Uterine smooth muscle cell (primary cell): ENCODE measurements at places on chromosomes 2 and 18. TPM values are rescaled to one million over a fixed set of nuclear protein-coding genes. Genes with fewer than 3 reads are reported as not detected.

AQP12B gene
- total RNA-seq = not detected in 2 replicates

ARHGAP25 gene
- total RNA-seq = 1.1 and 3.7 TPM in 2 replicates

PMAIP1 gene
- 67.4 and 71.5 TPM in 2 replicates for total RNA-seq

ADCYAP1 gene
- not detected in 2 replicates for total RNA-seq

TLK1 gene
- 19.1 and 27.0 TPM in 2 replicates for total RNA-seq

GKN1 gene
- total RNA-seq = not detected in 2 replicates

UGT1A8 gene
- 0.12 TPM in 1 of 2 replicates, not detected in the other for total RNA-seq

FAHD2B gene
- total RNA-seq = 11.6 and 14.1 TPM in 2 replicates

HOXD13 gene
- total RNA-seq = 7.5 and 7.7 TPM in 2 replicates

BCL11A gene
- total RNA-seq = 0.37 and 0.44 TPM in 2 replicates
